ENCODE measurements at places on chromosomes 12 and 14. TPM values are rescaled to one million over a fixed set of nuclear protein-coding genes. Genes with fewer than 3 reads are reported as not detected.

GRCh38 chr12:46917821-46918220 is 92.0 kb upstream of the SLC38A4 start:
- no peaks in the 10 kb centered on the region for H3K36me3 ChIP-seq
- H3K4me3 ChIP-seq: no peak overlapping the region
- H3K27ac ChIP-seq: no peak overlapping the region
- H3K4me1 ChIP-seq: no peaks in the 10 kb centered on the region
- no peak for DNase-seq

GRCh38 chr12:114779186-114779585 is 95.2 kb upstream of the TBX3 start:
- no peaks in the 10 kb centered on the region for H3K4me1 ChIP-seq
- no peak for DNase-seq
- no peaks in the 10 kb centered on the region for H3K27me3 ChIP-seq
- no peak overlapping the region for H3K4me3 ChIP-seq
- H3K36me3 ChIP-seq: no peaks in the 10 kb centered on the region
- no peak overlapping the region for H3K27ac ChIP-seq

DNA sequence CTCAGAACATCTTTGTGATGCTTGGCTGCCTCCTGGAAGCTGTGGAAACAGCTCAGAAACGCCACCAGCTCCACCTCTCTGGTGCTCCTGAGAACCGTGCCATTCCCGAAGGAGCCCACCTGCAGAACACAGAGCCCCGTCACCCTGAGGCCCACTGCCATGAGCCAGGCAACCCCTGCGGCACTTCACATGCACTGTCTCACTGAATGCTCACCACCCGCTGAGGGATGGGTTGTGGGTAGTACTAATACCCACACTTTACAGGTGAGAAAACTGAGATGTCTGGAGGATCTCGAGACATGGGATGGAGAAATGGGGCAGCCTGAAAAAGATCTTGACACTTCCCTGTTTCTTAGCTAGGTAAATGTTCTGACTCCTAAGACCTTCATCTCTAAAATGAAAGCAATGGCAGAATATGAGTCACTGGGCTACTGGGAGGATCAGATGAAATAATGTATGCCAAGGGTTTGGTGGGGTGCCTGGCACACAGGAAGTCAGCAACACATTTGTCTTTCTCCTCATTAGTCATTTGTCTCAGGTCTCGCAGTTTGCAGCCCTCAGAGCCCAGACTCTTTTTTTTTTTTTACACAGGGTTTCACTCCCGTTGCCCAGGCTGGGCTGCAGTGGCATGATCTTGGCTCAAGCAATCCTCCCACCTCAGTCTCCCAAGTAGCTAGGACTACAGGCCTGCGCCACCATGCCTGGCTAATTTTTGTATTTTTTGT is 5.3 kb downstream of the OASL start:
- H3K4me3 ChIP-seq: no peak overlapping the region
- H3K27ac ChIP-seq: no peak overlapping the region
- H3K36me3 ChIP-seq: peaks cover 2% of the 10 kb centered on the region
- no peaks in the 10 kb centered on the region for H3K27me3 ChIP-seq
- DNase-seq: no peak

DNA sequence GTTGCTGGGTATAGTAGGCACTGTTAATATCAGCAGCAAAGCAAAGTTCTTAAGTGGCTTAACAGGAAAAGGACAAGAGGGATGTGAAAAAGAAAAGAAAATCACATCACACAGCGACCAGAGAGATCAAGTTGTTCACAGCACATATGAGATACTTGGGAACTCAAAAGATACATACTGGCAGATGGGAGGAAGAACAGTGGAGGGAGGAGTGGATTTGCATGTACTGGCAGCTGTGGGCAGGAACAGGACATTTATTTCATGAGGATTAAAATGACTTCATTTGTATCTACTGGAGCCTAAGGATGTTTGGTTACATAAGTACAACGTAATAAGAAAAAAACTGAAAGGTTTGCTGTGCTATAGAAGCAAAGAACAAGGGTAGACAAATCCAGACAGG is 136.5 kb upstream of the IFNG-AS1 start:
- H3K36me3 ChIP-seq: no peaks in the 10 kb centered on the region
- H3K27ac ChIP-seq: no peak overlapping the region
- DNase-seq: no peak
- no peaks in the 10 kb centered on the region for H3K4me1 ChIP-seq
- no peaks in the 10 kb centered on the region for H3K27me3 ChIP-seq
- no peak overlapping the region for H3K4me3 ChIP-seq

DNA sequence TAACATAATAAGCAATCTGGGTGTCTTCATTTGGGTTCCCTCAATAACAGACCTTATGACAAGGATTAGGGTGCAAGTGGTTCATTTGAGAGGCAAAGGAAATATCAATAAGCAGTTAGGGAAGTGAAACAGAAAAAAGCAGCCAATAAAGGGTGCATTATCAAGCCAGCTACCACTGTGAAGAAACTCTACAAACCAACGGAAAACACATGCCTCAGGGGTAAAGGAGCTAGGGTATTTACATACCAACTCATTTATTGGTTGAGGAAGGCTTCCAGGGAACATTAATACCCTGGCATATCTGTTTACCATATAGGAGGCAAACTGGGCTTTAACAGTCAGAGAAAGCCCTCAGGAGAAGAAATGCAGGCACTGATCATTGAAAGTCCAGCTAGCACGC is 22.7 kb upstream of the IFNG-AS1 start:
- no peak for DNase-seq
- H3K27me3 ChIP-seq: peaks cover 3% of the 10 kb centered on the region
- no peaks in the 10 kb centered on the region for H3K4me1 ChIP-seq
- no peak overlapping the region for H3K4me3 ChIP-seq

GRCh38 chr12:54378796-54379397 is 5.6 kb downstream of the ZNF385A start:
- H3K4me1 ChIP-seq: peaks cover 24% of the 10 kb centered on the region
- peaks cover 9% of the 10 kb centered on the region for H3K36me3 ChIP-seq
- H3K4me3 ChIP-seq: no peak overlapping the region
- no peaks in the 10 kb centered on the region for H3K27me3 ChIP-seq

GRCh38 chr12:127149226-127149964 is 1117.6 kb upstream of the TMEM132C start:
- H3K4me1 ChIP-seq: no peaks in the 10 kb centered on the region
- H3K36me3 ChIP-seq: no peaks in the 10 kb centered on the region
- no peak for DNase-seq
- no peak overlapping the region for H3K4me3 ChIP-seq
- H3K27me3 ChIP-seq: no peaks in the 10 kb centered on the region
- no peak overlapping the region for H3K27ac ChIP-seq

- peak; percentile 14 for DNase-seq
- peaks cover 12% of the 10 kb centered on the region for H3K4me1 ChIP-seq
- no peak overlapping the region for H3K27ac ChIP-seq
- no peaks in the 10 kb centered on the region for H3K27me3 ChIP-seq
- H3K36me3 ChIP-seq: peaks cover 55% of the 10 kb centered on the region
Observed at GRCh38 chr12:911191-911826, 38.2 kb downstream of the RAD52 start.

DNA sequence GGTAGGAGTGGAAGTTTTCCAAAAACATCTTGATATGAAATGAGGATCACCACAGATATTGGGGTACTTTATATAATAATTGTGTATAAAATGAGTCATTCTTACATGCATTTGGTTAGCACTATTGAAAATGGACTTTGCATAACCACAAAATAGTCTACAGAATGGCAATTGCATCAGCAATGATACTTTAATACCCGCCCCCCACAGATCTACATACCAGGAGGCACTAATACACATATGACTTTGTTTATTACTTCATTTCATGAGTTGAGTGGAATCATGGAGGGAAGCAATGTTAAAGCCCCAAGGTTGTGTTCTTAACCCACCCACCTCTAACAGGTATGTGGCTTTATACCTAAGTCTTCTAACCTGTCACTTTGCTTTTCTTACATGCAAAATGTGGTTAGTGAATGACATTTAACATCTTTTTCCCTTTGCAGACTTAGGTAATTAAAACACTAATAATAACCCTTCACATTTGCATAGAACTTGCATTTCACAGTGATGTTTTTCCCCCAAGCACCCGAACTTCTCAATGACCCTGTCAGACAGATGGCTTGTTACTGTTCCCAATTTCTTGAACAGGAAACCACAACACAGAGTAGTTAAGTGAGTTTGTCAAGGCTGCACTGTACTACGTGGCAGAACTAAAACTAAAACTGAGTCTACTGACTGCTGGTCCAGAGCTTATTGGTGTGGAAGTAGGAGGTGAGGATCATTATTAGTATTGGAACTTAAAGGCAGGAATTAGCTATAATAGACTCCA is 101.9 kb downstream of the NPAS3 start:
- H3K27ac ChIP-seq: no peak overlapping the region
- no peaks in the 10 kb centered on the region for H3K36me3 ChIP-seq
- no peaks in the 10 kb centered on the region for H3K4me1 ChIP-seq
- no peak for DNase-seq
- H3K4me3 ChIP-seq: no peak overlapping the region

- no peaks in the 10 kb centered on the region for H3K36me3 ChIP-seq
- peaks cover 9% of the 10 kb centered on the region for H3K4me1 ChIP-seq
- H3K27me3 ChIP-seq: peaks cover 73% of the 10 kb centered on the region
- DNase-seq: no peak
- H3K27ac ChIP-seq: no peak overlapping the region
Observed at GRCh38 chr12:3493043-3493858, 2.2 kb downstream of the PRMT8 start.

DNA sequence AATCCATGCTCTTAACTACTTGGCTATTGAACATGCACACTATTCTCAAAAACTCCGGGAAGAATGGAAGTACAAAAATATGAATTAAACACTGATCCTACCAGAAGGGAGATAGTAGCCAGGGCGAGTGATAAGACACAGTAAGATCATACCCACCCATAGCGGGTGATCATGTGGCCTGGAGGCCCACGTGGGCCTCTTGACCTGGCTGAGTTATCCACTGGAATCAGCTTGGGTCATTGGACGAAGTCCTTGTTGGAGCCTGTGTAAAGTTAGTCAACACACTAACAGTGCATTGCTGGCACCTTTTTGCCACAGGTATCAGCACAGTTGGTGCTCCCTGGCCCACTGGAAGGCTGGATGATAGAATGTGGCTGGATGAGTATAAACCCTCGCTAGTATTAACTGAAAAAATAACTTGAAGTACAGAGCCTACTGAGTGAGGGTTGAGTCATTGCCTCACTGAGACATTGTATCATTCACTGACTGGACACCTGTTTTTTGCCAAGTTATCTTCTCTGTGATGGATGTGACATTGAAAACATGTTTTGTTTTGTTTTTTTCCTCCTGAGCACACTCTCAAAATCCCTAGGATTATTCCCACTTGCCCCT is 149.2 kb upstream of the FUT8 start:
- H3K4me3 ChIP-seq: no peak overlapping the region
- H3K36me3 ChIP-seq: no peaks in the 10 kb centered on the region
- DNase-seq: no peak
- H3K4me1 ChIP-seq: peaks cover 4% of the 10 kb centered on the region
- no peak overlapping the region for H3K27ac ChIP-seq
- no peaks in the 10 kb centered on the region for H3K27me3 ChIP-seq

- no peak overlapping the region for H3K27ac ChIP-seq
- H3K4me3 ChIP-seq: no peak overlapping the region
- no peaks in the 10 kb centered on the region for H3K27me3 ChIP-seq
- H3K36me3 ChIP-seq: no peaks in the 10 kb centered on the region
- no peaks in the 10 kb centered on the region for H3K4me1 ChIP-seq
- no peak for DNase-seq
Observed at GRCh38 chr14:105841022-105842009, 314.9 kb downstream of the TMEM121 start.

- H3K4me3 ChIP-seq: no peak overlapping the region
- no peaks in the 10 kb centered on the region for H3K27me3 ChIP-seq
- no peaks in the 10 kb centered on the region for H3K36me3 ChIP-seq
- peaks cover 3% of the 10 kb centered on the region for H3K4me1 ChIP-seq
Observed at GRCh38 chr12:108911915-108912314, 32.0 kb downstream of the DAO start.

- no peak overlapping the region for H3K4me3 ChIP-seq
- no peaks in the 10 kb centered on the region for H3K27me3 ChIP-seq
- H3K36me3 ChIP-seq: no peaks in the 10 kb centered on the region
- DNase-seq: no peak
- H3K27ac ChIP-seq: no peak overlapping the region
Observed at GRCh38 chr12:90323217-90323616, 614.6 kb upstream of the ATP2B1 start.

GRCh38 chr14:104765517-104765916 is 12.6 kb downstream of the SIVA1 start:
- no peak for DNase-seq
- H3K27me3 ChIP-seq: no peaks in the 10 kb centered on the region
- no peak overlapping the region for H3K27ac ChIP-seq
- H3K4me1 ChIP-seq: peaks cover 5% of the 10 kb centered on the region

GRCh38 chr12:53336181-53336681 is at the start of gene SP7:
Gene SP7 (minus strand): TSS chr12:53336354. CDS start chr12:53335646, 708 bp downstream.
- H3K27me3 ChIP-seq: no peaks in the 10 kb centered on the region
- no peak within 1 kb of the TSS for H3K4me3 ChIP-seq
- no peaks in the 10 kb centered on the region for H3K4me1 ChIP-seq
- DNase-seq: no peak
- no peak within 1 kb of the TSS for H3K27ac ChIP-seq
- no peaks in the 10 kb centered on the region for H3K36me3 ChIP-seq

DNA sequence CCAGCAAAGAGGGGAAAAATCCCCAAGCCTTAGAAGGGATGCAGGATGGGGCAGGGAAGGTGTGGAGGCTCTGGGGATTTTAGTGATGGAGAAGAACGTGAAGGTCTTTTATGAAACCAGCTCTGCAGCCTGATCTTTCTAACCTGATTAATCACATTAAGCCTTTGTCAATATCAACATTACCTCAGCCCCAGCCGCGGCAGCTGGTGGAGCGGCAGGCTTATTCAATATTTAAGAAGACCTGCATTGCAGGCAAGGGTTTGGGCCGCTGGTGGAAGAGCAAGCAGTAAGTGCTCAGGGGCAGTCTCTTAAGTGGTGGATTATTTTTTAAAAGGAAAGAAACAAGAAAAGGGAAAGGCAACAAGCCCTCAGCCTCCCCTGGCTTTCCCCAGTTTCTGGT is 16.6 kb downstream of the RPH3A start:
- no peak overlapping the region for H3K4me3 ChIP-seq
- H3K36me3 ChIP-seq: no peaks in the 10 kb centered on the region
- no peaks in the 10 kb centered on the region for H3K4me1 ChIP-seq
- no peak for DNase-seq
- no peak overlapping the region for H3K27ac ChIP-seq
- peaks cover 6% of the 10 kb centered on the region for H3K27me3 ChIP-seq

- no peak overlapping the region for H3K27ac ChIP-seq
- no peaks in the 10 kb centered on the region for H3K36me3 ChIP-seq
- no peak for DNase-seq
- H3K4me3 ChIP-seq: no peak overlapping the region
- no peaks in the 10 kb centered on the region for H3K27me3 ChIP-seq
Observed at GRCh38 chr12:11144297-11144696, 9.9 kb upstream of the TAS2R30 start.

Gene NELL2
- 15.9 TPM for total RNA-seq

Gene P2RX2
- 0.25 TPM for total RNA-seq

Gene WSCD2
- total RNA-seq: 1.8 TPM

Gene CDC42BPB
- 88.5 TPM for total RNA-seq

Gene ERBB3
- 67.9 TPM for total RNA-seq

Gene CCDC197
- not detected for total RNA-seq

Gene ACSM4
- not detected for total RNA-seq

Gene NGB
- not detected for total RNA-seq
